ENCODE measurements at places on chromosomes 12 and 14.

DNA sequence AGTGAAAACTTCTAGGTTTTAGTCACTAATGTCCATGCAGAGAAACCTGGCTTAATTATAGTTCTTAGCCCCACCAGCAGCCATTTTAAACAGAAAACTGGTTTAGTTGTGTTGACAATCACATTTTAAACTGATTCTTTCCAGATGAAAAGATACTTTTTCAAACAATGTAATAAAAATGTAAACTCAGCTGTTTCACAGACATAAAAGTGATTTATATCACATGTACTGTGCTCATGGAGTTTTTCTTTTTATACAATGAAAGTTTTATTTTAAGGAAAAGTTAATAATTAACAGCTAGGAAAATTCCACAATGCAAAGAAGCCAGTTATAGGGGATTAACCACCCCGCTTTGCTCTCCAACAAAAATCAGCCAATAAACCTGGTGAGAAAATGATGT, 129.7 kb downstream of the PAX9 start:
- no peak for DNase-seq

DNA sequence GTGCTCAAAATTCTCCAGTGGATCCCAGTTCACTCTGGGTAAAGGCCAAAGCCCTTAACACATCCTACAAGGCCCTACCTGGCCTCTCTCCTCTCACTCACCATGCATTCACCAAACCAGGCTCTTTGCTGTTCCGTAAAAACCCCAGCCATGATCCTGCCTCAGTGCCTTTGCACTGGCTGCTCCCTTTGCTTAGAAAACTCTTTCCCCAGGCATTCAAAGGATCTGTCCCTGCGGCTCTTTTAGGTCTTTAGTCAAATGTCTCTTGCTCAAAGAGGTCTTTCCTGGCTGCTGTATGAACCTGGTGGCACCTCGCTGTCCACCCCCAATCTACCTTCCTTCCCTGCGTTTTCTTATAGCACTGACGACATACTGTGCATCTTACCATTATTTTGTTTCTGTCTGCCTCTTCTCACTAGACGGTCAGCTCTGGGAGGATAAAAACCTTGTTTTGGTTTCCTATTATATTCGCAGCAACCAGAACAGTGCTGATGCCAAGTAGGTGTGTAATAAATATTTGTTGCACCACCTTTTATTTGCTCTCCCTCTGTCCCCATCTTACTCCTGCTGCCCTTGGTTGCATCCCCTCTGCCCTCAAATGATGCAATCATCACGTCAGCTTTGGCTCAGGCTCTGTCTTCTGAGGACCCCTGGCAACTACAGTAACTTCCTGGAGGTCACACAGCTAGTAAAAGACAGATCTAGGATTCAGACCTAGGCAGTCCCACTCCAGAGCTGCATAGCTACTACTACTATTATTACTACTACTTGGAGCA, 23.8 kb upstream of the DICER1 start:
- no peak for DNase-seq

- no peak for DNase-seq
Measured at GRCh38 chr12:57107456-57108155, 3.6 kb downstream of the STAT6 start.

DNA sequence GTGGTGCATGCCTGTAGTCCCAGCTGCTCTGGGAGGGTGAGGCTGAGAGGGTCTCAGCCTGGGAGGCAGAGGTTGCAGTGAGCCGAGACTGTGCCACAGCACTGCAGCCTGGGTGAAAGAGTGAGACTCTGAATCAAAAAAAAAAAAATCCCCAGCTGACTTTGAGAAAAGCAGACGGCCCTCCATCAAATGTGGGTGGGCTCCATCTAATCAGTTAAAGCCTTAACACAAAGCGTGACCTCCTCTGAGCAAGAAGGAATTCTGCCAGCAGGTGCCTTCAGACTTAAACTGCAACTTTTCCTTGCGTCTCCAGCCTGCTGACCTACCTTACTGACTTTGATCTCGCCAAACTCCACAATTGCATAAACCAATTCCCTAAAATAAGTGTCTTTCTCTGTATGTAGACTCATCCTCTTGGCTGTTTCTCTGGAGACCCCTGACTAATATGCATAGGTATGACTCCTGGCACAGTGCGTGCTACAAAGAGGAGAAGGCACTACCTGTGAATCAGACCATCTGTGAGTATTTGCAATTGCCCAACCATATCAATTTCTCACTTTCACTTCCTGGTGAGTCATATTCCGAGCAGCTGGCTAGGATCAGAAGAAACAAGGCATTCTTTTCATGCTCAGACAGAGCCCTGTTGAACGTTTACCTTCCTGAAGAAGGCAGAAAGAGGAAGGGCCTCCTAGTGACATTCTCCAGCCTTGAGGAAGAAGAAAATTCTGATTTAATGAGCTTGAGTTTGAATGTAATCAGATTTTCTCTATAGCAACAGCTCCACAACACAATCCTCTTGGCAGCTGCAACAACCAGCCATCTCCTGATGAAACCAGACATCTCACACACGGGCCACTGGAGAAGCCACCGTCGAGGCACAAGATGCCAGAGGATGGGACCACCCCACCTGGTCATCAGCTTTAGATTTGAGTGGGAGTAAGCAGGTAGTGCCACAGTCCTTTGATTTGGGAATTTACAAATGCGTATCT, 54.3 kb downstream of the CLMN start:
- no peak for DNase-seq

- no peak for DNase-seq
Measured at GRCh38 chr14:20493634-20494033, 11.7 kb upstream of the RNASE10 start.

Data from NCI-H524 treated with DMSO at 0.1 percent for 48 hours (cell line).